ENCODE measurements at places on chromosomes 7 and 10. TPM values are rescaled to one million over a fixed set of nuclear protein-coding genes. Genes with fewer than 3 reads are reported as not detected.
A peak's percentile ranks its signal among the peaks of the same experiment; 100 is the strongest.

DNA sequence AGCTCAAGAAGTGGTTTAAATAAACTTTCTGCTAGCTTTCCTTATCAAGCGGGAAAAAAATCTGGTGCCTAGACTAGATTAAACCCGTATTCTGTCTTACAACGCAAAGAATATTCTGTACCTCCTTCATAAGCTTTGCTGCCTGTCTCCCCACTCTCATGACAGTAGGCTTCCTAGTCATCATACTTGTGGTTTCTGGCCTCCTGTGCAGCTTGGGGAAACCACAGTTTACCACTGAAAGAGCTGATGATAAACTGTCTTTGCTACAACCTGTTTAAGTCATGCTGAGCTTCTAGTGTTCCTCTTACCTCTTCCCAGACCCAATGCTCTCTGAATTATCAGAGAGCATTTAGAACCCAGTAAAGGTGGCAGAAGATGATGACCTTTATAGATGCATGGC, 55.0 kb downstream of the PODXL start:
- peak; percentile 74 for DNase-seq
- no peak overlapping the region for H3K4me3 ChIP-seq
- peaks cover 11% of the 10 kb centered on the region for H3K36me3 ChIP-seq
- H3K27ac ChIP-seq: no peak overlapping the region
- no peaks in the 10 kb centered on the region for H3K27me3 ChIP-seq

ITPRID1 gene
- total RNA-seq: not detected

DNA sequence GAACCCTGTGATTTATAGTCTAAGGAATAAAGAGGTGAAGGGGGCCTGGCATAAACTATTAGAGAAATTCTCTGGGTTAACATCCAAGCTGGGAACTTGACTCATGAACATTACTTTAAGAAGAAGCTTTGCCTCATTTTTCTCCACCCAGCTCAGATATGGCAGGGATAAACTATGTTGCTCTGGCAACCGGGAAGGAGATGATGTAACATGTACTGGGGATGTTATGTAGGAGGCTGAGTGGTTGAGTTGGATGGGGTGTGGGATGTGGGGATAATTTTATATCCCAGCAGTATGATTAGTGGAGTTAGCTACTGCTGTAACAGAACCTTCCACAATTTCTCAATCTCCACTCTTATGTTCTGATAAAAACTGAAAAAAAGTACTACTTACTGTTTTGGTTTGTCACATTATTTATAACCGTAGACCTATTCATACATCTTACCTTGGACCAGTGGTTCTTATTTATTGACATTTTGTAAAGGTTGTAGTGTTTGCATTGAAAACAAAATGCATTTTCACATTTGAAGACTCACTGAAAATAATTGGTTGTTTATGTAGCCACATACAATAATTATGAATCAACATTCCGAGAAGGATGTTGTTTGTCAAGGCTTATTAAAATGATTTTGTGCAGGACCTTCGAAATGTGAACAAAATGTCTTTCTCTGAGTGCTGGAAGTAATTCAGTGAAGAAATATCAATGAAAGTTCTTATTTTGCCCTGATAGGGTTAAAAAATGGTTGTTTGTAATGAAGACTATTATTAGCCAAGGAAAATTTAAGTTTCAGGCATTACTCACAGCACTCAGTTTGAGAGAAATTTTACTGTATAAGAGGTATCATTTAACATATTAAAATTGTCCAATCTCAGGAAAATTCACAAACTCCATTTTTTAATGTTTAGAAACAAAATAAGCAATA, 1.3 kb downstream of the OR2F2 start:
- H3K4me3 ChIP-seq: no peak overlapping the region
- peaks cover 10% of the 10 kb centered on the region for H3K27me3 ChIP-seq
- H3K27ac ChIP-seq: no peak overlapping the region

ABCB4 gene
- total RNA-seq: not detected

- H3K27ac ChIP-seq: no peak overlapping the region
- no peak overlapping the region for H3K4me3 ChIP-seq
- peaks cover 8% of the 10 kb centered on the region for H3K4me1 ChIP-seq
- no peaks in the 10 kb centered on the region for H3K27me3 ChIP-seq
- no peak for DNase-seq
- H3K36me3 ChIP-seq: no peaks in the 10 kb centered on the region
Measured at GRCh38 chr10:75191821-75192568, 18.6 kb upstream of the VDAC2 start.

DNA sequence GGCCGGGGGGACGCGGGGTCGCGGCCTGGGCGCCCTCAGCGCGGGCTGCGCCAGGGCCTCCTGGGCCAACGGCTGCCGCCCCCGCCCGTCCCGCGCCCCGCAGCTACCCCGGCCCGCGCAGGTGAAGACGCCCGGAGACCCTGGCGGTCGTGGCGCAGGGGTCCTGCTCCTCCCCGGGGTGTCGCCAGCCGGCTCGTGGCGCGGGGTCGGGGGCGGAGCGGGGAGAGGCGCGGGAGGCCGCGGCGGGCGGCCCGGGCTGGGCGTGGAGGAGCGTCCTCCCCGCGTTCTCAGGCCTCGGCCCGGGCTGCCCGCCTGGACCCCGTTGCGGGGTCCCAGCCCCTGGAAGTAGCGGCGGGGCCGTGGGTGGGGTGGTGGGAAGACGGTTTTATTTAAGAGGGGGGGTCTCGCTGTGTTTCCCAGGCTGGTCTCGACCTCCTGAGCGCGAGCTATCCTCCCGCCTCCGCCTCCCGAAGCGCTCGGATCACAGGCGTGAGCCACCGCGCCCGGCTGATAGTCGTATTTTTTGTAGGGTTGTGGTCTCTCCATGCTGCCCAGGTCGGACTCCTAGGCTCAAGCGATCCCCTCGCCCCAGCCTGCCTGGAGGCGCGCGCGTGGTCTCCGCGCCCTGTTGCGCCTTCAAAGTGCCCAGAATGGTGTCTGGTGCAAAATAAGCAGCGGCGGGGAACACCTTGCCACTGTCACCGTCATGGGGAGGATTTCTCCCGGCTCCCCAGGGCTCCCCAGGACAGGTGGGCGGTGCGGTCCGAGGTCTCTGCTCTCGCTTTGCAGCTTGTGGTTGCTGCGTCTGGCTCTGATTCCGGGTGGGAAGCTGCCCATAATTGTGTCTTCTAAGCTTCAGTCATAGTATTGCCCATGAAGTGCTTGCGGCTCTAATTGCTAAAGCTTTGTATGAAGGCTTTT, 15.3 kb upstream of the SUN1 start:
- H3K4me1 ChIP-seq: peaks cover 64% of the 10 kb centered on the region
- DNase-seq: peak; percentile 79
- peaks cover 6% of the 10 kb centered on the region for H3K27me3 ChIP-seq
- peak overlapping the region; percentile 88 for H3K27ac ChIP-seq
- H3K36me3 ChIP-seq: peaks cover 25% of the 10 kb centered on the region
- peak overlapping the region; percentile 89 for H3K4me3 ChIP-seq

GRCh38 chr7:74475987-74476350, 22.3 kb downstream of the GTF2IRD1 start:
- no peak overlapping the region for H3K27ac ChIP-seq
- no peaks in the 10 kb centered on the region for H3K36me3 ChIP-seq
- peaks cover 5% of the 10 kb centered on the region for H3K4me1 ChIP-seq
- peaks cover 3% of the 10 kb centered on the region for H3K27me3 ChIP-seq

GRCh38 chr7:16200591-16200990, 220.7 kb downstream of the CRPPA start:
- no peaks in the 10 kb centered on the region for H3K27me3 ChIP-seq
- no peak for DNase-seq
- H3K4me1 ChIP-seq: no peaks in the 10 kb centered on the region
- H3K36me3 ChIP-seq: no peaks in the 10 kb centered on the region

DNA sequence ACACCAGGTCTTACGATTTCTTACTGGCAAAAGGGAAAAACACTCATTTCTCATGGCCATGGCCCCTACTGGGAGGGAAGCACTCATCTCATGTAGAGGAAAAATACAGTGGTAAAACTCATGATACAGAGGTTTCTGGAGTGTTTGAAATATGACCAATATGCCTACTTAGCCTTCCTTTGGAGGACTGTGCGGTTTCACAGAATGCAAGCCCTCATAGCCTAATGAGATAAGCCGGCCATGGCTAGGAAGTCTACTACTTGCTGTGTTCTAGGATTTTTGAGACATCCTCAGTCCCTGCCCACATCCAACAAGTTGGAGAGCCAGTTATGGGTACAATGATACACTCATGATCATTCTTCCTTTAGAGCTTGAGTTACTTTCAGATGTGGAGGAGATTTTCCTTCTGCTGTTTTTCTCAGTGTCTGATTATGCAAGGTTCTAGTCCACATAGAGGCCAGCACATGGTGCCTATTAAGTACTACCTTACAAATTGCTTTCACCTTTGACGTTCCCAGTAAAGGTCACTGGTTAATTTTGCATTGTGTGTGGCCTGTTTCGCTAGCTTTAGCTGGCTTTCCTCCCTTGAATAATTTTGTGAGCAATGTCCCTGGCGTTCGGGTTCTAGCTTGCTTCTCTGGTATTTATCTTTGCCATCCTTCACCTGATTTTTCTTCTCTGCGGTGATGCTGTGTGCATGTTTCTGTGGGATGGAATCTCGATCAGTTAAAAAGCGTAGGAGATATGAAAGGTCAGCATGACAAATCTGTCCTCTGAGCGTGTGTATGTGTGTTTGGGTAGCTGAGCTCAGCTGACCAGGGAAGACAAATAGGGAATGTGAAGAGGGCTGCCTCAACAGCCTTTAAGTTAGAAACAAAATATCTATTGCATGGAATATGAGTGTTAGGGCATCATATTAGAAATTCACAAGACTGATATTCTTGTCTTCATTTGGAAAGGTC, 295.4 kb downstream of the LRMDA start:
- no peak for DNase-seq
- no peak overlapping the region for H3K4me3 ChIP-seq
- H3K27ac ChIP-seq: no peak overlapping the region
- peaks cover 8% of the 10 kb centered on the region for H3K27me3 ChIP-seq

IQUB gene
- total RNA-seq: not detected

DNA sequence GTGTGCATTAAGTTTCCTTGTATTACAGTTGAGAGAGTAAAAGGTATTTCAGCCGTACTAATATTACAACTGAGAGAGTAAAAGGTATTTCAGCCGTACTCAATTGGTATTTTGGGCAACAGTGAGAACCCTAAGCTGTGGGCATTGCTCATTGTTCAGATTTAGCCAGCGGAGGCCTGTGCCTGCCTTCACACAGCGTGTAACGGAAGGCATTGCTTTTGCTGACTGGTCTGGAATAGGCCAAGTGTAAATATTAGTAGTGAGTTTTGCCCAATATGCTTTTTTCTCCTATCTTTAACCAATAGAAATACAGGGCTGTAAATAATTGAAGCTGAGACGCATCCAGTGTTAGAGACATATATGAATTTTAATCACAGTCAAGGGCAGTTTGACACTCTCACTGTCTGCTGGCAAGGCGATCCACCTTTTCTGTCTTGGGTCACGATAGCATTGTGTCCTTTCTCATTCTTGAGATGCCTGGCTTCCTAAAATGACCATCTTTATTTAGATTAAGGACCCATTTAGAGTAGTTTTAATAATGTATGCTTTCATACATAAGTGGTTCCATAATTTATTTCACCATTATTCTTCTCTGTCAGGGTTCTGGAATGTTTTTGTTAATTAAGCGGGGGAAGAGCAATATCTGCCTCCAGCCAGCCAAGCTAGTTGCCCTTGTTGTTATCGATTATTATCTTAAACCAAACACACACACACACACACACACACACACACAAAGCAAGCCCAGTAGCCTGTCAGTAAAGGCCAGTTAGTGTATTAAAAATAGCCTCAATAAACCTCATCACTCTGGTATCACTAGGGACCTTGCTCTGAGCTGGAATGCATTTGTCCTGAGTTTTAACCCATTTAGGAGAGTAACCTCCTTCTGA, 130.7 kb downstream of the CELF2 start:
- H3K4me3 ChIP-seq: peak overlapping the region; percentile 73
- no peaks in the 10 kb centered on the region for H3K36me3 ChIP-seq
- no peak for DNase-seq
- H3K27ac ChIP-seq: peak overlapping the region; percentile 96

FFAR4 gene
- not detected for total RNA-seq

DNA sequence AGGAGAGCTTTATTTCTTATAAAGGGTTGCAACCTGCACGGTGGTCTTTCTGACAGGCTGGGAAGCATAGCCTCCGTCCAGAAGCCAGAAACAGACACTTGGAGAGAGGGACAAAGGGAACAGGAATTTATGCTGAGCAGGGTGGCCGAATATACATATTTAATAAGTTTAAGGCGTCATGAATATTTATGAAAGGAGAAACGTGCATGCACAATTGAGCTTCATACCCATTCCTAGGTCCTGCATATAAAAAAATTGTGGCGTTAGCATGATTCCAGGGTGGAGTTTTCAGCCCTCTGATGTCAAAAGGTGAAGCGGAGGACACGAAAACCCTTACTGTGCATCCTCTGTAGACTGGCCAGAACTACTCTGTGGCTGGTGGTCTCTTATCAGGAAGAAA, 10.7 kb downstream of the CCDC126 start:
- no peaks in the 10 kb centered on the region for H3K27me3 ChIP-seq
- H3K4me3 ChIP-seq: no peak overlapping the region
- peaks cover 8% of the 10 kb centered on the region for H3K4me1 ChIP-seq
- H3K36me3 ChIP-seq: peaks cover 19% of the 10 kb centered on the region
- H3K27ac ChIP-seq: no peak overlapping the region
- DNase-seq: no peak

DGKI gene
- total RNA-seq: 2.9 TPM

GRCh38 chr10:76091926-76092325, 660.5 kb downstream of the LRMDA start:
- no peak overlapping the region for H3K4me3 ChIP-seq
- DNase-seq: no peak
- no peak overlapping the region for H3K27ac ChIP-seq
- H3K4me1 ChIP-seq: no peaks in the 10 kb centered on the region
- H3K27me3 ChIP-seq: peaks cover 2% of the 10 kb centered on the region

FGFBP3 gene
- total RNA-seq: 1.5 TPM

PODXL gene
- total RNA-seq: 0.49 TPM

DNA sequence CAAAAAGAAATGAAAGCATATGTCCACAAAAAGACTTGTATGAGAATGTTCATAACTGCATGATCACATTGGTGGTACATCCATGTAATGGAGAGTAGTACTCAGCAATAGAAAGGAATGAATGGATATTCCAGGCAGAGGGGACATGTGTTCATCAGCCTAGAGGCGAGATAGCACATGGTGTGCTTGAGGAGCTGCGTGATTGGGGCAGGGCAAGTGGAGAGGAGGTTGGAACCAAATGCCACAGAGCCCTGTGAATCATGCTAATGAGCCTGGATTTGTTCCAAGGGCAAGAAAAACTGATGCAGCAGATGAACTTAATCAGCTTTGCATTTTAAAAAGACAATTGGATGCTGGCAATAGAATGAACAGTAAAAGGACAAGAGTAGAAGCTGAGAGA, 73.3 kb downstream of the C10orf90 start:
- H3K4me3 ChIP-seq: no peak overlapping the region
- no peak for DNase-seq
- no peaks in the 10 kb centered on the region for H3K4me1 ChIP-seq
- peaks cover 2% of the 10 kb centered on the region for H3K27me3 ChIP-seq

GRCh38 chr7:54995166-54995565, 23.7 kb upstream of the EGFR start:
- H3K36me3 ChIP-seq: no peaks in the 10 kb centered on the region
- peaks cover 34% of the 10 kb centered on the region for H3K4me1 ChIP-seq
- H3K4me3 ChIP-seq: no peak overlapping the region
- no peak for DNase-seq
- peaks cover 23% of the 10 kb centered on the region for H3K27me3 ChIP-seq

GRCh38 chr10:83012866-83013265, 1126.4 kb upstream of the GHITM start:
- H3K36me3 ChIP-seq: no peaks in the 10 kb centered on the region
- H3K4me1 ChIP-seq: no peaks in the 10 kb centered on the region
- H3K27ac ChIP-seq: no peak overlapping the region

GRCh38 chr7:145151676-145152075, 315.8 kb upstream of the TPK1 start:
- peaks cover 14% of the 10 kb centered on the region for H3K27me3 ChIP-seq
- H3K4me1 ChIP-seq: no peaks in the 10 kb centered on the region
- H3K4me3 ChIP-seq: no peak overlapping the region
- no peak overlapping the region for H3K27ac ChIP-seq
- H3K36me3 ChIP-seq: no peaks in the 10 kb centered on the region
- DNase-seq: no peak

Measured in activated CD4-positive, alpha-beta T cell treated with anti-CD3 and anti-CD28 coated beads for 36 hours (primary cell).